ENCODE measurements at places on chromosomes 1 and 21.

DNA sequence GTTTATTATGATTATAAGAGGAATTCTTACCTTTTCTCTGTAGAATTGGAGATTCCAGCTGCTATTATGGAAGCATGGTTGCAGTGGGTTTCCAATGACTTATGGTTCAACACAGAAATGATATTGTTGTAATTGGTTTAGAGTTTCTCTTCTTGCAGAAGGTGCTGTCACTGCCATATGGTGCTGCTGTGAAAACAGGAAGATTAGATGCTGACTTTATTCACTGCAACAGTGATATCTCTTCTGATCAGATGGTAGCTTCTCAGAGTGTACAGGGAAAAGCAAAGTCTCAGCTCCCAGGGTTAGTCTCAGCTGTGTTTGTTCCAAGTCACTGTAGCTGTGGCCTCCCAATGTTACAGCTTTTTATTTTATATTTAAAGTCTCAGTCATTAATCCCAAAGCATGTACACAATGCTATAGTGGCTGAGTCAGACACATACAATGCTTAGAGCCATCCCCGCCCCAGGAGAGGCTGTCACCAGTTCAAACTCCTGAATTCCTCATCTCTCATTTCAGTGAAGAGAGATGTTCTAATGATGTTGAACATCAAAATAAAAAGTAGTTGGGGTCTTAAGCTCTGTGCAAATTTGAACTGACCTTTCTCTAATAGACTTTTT lies 42.7 kb upstream of the RGS2 start:
- DNase-seq, result peak; percentile 86

- no peak for DNase-seq
Measured at GRCh38 chr1:24459551-24460266, 42.9 kb upstream of the RCAN3 start.

DNA sequence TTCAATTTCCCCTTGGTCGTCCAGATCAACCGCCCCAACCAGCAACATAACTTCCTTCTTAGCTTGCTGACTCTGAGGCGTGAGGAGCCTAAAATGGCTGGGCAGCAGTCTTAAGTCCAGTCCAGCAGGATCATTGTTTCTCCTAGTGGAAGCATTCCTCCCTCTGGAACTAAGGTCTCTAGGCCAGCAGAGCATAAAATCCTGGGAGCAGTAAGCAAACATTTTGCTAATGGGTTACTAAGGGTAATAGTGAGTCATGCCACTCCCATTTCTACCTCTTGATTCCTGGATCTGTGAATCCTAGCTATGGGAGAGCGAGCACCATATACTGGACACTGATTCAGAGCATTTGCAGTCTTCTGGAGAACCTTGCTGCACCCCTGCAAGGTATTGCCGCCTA lies 59.9 kb downstream of the ADSS2 start:
- peak; percentile 17 for DNase-seq

- no peak for DNase-seq
Measured at GRCh38 chr1:88252745-88253144, 431.3 kb upstream of the PKN2 start.

DNA sequence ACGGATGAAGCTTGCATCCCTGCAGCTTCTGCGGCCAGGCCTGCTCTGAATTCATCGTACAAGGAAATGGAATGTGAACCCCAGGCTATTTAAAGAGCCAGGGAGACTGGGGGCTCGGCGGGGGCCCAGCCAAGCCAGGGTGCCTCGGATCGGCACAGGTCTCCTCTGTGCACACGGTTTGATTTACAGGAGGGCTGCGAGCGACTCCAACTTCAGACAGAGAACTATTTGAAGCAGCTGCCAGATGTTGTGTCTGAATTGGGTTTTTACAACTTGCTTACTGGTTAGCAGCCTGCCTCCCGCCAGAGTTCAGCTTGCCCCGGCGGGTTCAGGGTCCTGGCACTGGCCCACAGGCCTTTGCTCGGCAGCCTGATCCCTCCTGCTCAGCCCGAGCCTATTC lies 83.2 kb downstream of the SPSB1 start:
- no peak for DNase-seq

- no peak for DNase-seq
Measured at GRCh38 chr1:1978108-1978507, 25.5 kb downstream of the CFAP74 start.

GRCh38 chr1:171467626-171468025 lies 17.7 kb upstream of the PRRC2C start:
- no peak for DNase-seq

DNA sequence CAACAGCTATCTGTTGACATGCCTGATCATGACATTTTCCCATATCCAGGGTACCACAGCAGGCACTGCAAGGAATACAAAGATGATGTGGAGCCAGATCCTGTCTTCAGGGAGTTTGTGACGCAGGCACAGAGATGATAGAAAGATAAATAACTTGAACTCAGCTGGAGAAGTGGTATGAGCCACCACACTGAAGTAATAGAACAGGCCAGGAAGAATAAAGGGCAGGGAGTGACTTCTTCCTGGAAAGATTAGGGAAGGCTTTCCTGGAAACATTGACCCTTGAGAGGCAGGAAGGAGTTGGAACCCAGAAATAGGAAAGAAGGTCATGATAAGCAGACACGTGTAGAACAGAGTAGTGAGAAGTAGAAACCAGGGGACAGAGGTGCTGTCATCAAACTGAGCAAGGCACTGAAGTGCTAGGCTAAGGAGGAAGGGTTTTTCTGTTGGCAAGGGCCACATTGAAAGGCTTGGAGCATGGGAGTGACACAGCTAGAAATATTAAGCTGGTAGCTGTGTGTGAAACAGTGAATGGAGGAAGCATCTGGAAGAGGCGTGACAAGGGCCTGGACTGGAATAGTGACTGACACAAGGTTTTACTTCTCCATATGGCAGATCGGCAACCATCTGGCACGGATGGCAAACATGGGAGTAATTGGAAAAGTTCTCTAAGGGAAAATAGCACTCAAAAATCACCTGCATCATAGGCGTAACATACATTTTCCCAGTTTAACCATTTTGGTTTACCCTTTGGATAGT lies 68.4 kb downstream of the AK5 start:
- DNase-seq, result no peak
